ENCODE measurements at places on chromosomes 7 and 10. TPM values are rescaled to one million over a fixed set of nuclear protein-coding genes. Genes with fewer than 3 reads are reported as not detected.
A peak's percentile ranks its signal among the peaks of the same experiment; 100 is the strongest.

The FAM25A gene
- not detected for total RNA-seq

DNA sequence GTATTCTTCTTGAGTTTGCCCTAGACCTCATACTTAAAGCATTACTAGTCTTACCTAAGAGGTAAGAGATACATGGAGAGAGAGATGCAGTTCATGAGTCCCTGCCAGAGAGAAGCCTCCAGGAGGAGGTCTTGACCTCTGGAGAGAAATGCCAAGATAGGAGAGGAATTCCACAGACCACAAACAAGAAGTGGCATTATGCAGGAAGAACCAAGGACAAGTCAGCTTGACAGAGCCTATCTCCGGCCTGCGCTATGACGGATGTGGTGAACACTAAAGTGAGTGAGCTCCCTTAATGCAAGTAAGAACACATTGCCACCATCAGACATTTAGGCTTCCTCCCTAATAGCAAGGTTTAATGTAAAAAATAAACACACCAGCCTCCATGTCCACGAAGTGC lies 27.9 kb upstream of the COL1A2 start:
- peaks cover 15% of the 10 kb centered on the region for H3K4me1 ChIP-seq
- H3K27me3 ChIP-seq: no peaks in the 10 kb centered on the region
- no peak for DNase-seq
- no peak overlapping the region for H3K27ac ChIP-seq
- H3K4me3 ChIP-seq: no peak overlapping the region

DNA sequence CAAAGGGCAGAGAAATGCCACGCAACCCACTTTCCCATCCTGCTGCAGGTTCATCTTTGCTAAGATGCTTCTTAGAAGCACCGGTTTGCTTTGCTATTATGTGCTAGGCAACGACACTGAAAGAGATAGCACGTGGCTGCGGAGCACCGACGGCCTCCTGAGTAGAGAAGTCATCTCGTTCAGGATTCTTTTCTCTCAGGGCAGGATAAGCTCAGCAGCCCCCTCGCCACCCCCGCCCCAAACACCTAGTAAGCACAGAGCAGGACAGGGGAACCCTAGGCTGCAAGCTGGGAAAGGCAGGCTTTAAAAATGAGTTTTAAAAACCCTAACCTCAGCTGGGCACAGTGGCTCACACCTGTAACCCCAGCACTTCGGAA lies 15.0 kb downstream of the ASB13 start:
- no peaks in the 10 kb centered on the region for H3K27me3 ChIP-seq
- H3K4me3 ChIP-seq: no peak overlapping the region
- no peak for DNase-seq
- no peak overlapping the region for H3K27ac ChIP-seq

GRCh38 chr10:119368991-119369869 lies 161.9 kb downstream of the GRK5 start:
- H3K27me3 ChIP-seq: no peaks in the 10 kb centered on the region
- H3K4me3 ChIP-seq: no peak overlapping the region
- H3K36me3 ChIP-seq: peaks cover 1% of the 10 kb centered on the region
- peaks cover 43% of the 10 kb centered on the region for H3K4me1 ChIP-seq
- H3K27ac ChIP-seq: peak overlapping the region; percentile 98
- peak; percentile 61 for DNase-seq

- no peaks in the 10 kb centered on the region for H3K4me1 ChIP-seq
- no peaks in the 10 kb centered on the region for H3K27me3 ChIP-seq
- no peak for DNase-seq
- H3K36me3 ChIP-seq: no peaks in the 10 kb centered on the region
- H3K4me3 ChIP-seq: no peak overlapping the region
- no peak overlapping the region for H3K27ac ChIP-seq
These were observed 6.3 kb downstream of the KIAA1217 start for GRCh38 chr10:24215196-24215595.

Data from endothelial cell of umbilical vein (primary cell).